ENCODE measurements at places on chromosomes 3 and 15.
A peak's percentile ranks its signal among the peaks of the same experiment; 100 is the strongest.

DNA sequence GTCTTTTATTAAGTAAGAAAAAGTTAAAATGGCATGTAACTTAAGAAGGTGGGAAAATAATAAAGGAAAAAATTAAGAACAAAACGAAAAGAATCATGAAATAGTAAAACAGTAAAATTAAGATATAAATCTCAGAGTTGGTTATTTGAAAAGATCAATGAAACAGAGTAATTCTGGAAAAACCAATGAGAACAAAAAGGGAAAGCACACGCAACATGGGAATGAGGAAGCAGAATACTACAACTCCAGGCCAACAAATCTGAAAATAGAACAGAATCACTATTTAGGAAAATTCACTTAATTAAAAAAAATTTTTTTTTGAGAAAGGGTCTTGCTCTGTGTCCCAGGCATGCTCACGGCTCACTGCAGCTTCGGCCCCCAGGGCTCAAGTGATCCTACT is 30.7 kb downstream of the WHAMM start:
- DNase-seq = no peak

- DNase-seq = no peak
Observed at GRCh38 chr3:196772102-196772501, 32.4 kb downstream of the PAK2 start.

DNA sequence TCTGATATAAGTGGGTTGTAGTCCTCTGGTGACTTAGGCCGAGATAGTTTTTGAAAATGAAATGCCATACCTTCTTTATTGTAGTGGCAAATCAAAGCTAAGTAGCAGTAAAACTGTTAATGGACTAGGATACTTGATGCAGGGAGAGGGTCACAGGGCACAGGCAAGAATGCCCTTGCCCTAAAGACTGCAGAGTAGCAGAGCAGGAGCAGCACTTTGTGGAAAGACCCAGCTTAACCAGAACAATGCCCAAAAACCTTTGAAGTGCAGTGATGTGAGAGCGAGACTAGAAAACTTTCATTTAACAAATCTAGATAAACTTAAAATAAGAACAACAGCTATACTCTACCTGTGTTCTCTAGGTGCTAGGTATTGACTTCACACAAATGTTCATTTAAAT is 121.9 kb downstream of the MBNL1 start:
- DNase-seq = no peak

DNA sequence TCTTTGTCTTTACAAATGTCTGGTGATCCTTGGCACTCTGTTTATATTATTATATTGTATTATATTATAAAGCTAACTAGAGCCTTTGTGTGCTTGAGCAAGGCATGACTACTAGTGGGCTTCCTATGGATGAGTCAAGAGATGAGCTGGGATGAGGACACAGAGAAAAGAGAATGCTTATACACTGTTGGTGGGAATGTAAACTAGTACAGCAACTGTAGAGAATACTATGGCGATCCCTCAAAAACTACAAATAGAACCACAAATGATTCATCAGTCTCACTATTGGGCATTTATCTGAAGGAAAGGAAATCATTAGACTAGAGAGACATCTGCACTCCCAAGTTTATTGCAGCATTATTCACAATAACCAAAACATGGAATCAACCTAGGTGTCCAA is 40.8 kb upstream of the MED12L start:
- DNase-seq = no peak

DNA sequence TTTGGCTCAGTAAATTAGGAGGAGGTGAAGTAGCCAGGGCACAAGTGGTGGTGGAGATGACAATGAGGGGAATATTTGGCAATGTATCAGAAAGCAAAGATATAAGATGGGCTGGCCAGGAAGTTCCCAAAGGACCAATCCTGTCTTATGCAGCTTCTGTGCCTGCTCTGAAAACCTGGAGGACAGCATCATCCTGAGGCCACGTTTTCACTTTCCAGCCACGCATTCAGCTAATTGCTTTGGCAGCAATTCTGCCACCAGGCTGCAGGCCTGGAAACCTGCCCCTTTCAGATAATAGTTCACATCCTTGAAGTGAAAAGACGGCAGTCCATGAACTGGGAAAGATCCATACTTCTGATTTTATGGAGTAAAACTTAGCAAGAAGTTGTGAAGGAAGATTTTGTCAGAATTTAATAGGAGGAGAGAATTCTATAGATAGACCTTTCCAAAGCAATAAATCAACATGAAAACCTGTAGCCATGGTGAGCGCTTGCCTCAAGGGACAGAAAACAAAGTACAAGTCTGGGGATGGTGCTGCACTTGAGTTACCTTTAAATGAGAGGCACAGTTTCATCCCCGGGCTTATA is 682.5 kb downstream of the GRM7 start:
- no peak for DNase-seq

- DNase-seq = no peak
Observed at GRCh38 chr3:80391573-80391972, 623.8 kb upstream of the ROBO1 start.

GRCh38 chr3:185405243-185405642 is 42.3 kb downstream of the MAP3K13 start:
- no peak for DNase-seq

GRCh38 chr15:31511707-31512310 is 185.2 kb downstream of the KLF13 start:
- peak; percentile 37 for DNase-seq

DNA sequence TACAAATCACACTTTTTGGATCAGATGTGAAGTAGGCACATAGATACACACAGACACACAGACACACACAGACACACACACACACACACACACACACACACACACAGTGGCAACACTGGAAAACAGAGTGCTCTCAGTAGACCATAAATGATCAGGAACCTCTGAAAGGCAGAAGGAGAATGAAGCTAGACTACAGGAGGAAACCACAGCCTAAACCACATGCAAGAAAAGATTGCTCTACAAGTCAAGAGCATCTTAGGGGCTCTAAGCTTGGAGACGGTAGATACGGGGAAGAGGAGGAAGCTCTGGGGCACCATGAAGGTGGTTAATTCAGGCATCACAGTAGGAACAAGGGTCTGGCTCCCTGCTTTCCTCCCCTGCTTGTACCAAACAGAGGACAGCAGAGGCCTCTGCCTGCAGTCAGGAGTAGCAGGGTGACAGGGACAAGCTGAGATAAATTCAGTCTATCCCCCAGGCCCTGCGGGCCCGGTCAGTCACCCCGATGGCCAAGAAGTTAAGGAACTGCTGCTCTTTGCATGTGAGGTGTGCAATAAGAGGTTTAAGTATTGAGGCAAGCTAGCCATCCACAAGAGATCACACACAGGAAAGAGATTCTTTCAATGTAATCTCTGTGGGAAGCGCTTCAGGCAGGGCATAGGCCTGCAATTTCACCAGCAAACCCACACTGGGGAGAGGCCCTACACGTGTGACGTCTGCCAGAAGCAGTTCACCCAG is 23.5 kb upstream of the ARPIN start:
- DNase-seq = no peak

DNA sequence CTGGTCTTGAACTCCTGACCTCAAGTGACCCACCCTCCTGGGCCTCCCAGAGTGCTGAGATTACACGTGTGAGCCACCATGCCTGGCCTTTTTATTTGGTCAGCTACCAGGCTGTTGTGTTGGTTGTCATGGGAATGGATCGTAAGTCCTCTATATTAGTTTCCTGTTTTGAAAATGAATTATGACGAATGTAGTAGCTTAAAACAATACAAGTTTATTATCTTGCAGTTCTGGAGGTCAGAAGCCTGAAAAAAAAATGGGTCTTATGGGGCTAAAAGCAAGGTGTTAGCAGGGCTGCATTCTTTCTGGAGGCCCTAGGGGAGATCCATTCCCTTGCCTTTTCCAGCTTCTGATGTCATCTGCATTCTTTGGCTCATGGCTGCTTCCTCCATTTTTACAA is 25.1 kb upstream of the HERC1 start:
- no peak for DNase-seq

DNA sequence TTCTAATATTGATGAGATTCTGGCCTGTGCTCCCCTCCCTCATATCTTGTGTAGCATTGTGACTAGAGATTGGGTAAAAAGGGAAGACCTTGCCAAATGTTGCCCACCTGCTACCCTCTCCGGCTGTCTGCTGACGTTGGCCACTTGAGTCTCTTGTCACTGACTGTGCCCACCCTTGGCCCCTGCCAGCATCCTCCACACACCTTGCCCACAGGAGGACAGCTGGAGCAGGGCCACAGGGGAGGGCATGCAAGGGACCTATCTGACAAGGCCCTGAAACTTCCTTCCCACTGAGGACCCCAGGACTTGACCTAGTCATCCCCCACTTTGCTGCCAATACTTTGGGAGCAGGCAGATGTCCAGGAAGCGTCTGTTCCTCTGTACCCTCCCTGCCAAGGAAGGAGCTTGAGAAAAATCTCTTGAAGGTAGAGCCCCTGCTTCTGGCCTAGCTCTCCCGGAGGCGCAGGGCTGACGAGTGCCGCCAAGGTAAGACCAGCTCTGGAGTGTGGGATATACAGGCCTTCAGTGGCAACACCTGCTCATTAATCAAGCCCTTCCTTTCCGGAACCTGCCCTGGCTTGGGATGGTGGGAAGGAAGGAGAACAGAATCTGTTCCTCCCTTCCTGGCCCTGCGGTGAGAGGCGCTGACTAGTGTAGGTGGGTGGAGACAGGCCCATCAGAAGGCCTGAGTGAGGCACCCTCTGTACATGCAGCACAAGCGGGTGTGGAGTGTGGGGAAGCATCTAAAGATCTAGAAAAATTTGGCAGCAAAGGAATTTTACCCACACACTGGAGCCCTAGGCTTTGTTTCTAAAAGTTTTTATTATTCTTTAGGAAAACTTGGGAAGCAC is 4.9 kb upstream of the PAK6 start:
- no peak for DNase-seq

DNA sequence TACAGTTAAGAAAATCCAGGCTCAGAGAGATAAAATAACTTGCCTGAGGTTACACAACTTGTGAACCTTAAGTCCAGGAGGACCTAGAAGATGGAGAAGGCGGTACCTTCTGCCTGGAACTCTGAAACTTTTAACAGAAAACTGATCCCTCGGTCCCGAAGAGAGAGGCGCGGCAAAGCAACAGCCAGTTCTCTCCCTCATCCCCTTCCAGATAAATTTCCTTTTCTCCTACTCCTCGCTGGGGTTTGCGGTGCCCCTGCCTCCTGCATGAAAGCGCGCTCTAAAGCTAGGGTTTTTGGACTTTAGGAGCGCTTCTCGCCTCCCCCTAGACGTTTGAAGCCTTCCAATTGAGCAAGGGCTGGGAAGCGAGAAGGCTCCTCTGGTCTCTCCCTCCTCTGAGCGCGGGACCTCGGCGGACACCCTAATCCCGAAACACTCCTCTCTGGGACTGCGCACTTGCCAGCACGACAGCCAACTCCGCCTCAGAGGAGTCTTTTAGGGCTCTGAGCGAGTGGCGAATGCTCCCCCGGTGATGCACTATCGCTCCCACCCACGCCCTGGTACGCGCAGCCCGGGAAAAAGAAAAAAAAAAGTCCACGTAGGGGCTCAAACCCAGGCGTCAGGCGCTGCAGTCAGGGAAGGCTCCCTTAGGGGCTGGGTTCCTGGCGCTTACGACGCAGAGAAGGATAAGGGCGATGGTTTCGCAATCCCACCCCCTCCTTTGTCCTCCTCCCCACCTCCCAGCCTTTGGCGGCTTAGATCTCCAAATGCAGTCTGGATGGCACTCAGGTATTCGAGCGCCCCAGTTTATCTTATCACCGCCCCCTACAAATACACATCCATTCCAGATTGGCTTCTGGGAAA is 7.9 kb upstream of the EOMES start:
- no peak for DNase-seq

DNA sequence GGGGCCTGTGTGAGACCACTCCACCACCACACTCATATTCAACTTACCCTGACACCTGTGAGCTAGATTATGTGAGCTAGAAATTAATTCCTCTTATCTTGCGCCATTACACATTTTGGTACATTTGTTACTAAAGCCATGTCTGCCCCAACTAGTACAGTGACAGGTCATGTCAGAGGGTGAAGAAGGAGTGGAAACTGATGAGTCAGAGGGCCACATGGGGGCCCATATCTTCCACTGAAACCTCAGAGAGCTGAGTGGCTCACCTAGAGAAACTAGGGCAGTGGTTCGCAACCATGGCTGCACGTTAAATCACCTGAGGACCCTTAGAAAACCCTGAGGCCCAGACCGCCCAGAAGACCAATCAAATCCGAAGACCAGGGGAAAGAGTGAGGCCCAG is 15.7 kb upstream of the MEF2A start:
- no peak for DNase-seq

DNA sequence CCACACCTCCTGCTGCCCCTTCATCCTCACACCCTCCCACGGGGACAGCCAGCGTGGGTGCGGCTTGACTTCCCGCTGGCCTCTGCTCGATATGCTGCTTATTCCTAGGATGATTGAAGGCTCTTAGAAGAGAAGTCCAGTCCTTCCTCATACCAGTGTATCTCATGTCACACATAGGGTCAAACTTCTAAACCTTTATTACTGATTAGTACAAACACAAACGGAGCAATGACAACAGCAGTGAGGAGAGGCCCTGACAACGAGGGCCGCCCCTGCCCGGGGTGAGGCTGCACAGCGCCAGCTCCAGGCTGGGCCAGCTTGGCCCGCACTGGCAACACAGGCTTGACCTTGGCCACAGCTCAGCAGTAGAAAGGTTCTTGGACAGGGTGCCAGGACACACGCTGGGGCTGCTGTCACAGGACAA is 3.7 kb downstream of the CIB1 start:
- no peak for DNase-seq

GRCh38 chr3:168714609-168715240 is 619.0 kb upstream of the GOLIM4 start:
- no peak for DNase-seq

GRCh38 chr3:134328147-134328591 is 46.1 kb downstream of the AMOTL2 start:
- DNase-seq = no peak

GRCh38 chr15:86316726-86317383 is 237.2 kb downstream of the AGBL1 start:
- no peak for DNase-seq

GRCh38 chr15:66456211-66456610 is 41.4 kb downstream of the SNAPC5 start:
- DNase-seq = no peak

GRCh38 chr15:25134546-25134945 is 179.8 kb downstream of the SNRPN start:
- DNase-seq = no peak

- DNase-seq = no peak
Observed at GRCh38 chr3:43998836-43999727, 242.6 kb upstream of the TOPAZ1 start.

- DNase-seq = no peak
Observed at GRCh38 chr15:70783610-70784022, 20.3 kb upstream of the UACA start.

GRCh38 chr3:158748237-158748828 is 16.1 kb upstream of the RARRES1 start:
- DNase-seq = no peak

GRCh38 chr3:27686642-27687041 is 35.5 kb downstream of the EOMES start:
- no peak for DNase-seq

DNA sequence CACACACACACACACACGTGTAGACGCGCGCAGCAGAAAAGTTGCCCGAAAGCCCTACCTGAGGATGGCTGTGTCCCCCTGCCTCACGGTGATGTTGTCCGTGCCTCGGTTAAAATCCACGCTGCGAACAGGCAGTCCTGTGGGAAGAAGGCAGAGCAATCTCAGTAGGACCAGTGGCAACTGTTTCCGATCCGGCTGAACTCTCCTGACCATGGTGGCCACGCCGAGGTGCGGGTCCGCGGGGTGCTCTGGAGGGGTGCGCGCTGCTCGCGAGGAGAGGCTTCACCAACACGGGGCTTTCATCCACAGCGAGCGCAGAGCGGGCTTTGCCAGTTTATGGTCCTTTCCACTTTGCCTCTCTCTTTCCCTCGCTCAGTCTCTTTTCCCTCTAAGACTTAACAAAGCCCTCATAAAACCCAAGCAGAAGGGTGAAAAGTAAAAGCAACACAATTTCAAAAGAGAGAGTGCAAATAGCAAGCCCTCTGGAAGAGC is 422 bp downstream of the LSAMP start:
- no peak for DNase-seq

Data from stimulated activated CD4-positive, alpha-beta T cell treated with anti-CD3 and anti-CD28 coated beads, TNF-alpha, amount 100 ng/mL, for 24 hours (primary cell).